ENCODE measurements at places on chromosomes 3 and 15. TPM values are rescaled to one million over a fixed set of nuclear protein-coding genes. Genes with fewer than 3 reads are reported as not detected.

Gene TRIM59
- 1.1 TPM for polyA plus RNA-seq

Gene SLC22A13
- polyA plus RNA-seq = 0.08 TPM

Gene NUP210
- 5.4 TPM for polyA plus RNA-seq

Gene CHST13
- 0.51 TPM for polyA plus RNA-seq

Gene FAM81A
- polyA plus RNA-seq = 1.0 TPM

Gene DNAH1
- 8.3 TPM for polyA plus RNA-seq

Gene OCA2
- 0.71 TPM for polyA plus RNA-seq

DNA sequence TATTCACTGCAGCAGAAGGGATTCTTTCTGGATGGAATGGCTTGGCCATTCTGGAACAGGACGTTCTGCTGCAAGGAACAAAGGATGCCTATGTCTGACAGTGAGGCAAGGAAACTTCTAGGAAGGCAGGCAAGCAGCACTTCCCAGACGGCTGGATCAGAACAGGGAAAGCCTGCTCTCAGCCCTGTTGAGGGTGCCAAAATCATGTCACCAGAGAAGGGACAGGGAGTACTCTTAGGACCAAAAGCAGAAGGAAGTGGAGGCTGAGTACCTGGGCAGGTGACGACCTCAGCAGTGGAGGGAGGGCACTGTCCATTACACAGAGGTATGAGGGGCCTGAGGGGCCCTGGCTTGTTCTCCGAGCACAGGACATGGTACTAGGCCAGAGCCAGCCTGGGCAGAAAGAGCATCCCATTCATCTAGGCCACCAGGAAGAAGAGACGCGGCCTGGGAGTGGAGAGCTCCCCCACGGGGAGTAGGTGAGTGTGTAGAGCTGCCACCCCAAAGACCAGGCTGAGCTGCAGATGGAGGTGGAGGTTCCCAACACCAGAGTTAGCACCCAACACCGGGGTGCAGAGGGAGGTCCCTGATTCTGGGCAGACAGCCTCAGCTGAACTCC, 9.6 kb downstream of the KLF15 start:
- no peak for DNase-seq

DNA sequence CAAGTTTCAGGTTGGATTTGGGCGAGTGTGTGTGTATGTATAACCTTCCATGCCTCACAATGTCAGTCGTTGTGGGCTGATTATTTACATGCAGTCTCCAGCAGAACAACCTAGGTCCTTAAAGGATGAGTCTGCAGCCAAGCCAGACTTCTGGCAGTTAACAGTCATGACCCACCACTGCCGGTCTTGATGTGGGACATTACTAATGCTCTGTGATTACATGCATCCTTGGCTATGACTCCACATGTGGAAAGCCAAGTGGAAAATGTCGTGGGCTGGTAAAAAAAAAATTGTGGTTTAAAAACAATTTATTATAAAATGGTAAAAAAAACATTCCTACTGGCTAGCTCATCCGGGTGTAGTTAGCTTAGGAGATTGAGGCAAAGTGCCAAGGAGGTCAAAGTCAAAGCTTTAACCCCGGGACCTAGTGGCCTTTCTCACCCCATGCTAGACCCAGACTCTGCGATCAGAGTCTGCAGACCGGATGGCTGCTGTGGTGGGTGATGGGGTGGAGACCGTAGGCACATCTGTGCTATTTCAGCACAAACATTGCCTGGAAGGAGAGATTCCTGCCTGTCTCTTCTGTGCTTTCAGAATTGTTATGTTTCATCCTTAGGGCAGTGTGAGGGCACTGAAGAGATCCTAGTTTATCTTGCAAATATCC, 6.8 kb downstream of the RARRES1 start:
- peak; percentile 70 for DNase-seq

- DNase-seq = no peak
Observed at GRCh38 chr15:58779554-58779953, 8.5 kb downstream of the MINDY2 start.

DNA sequence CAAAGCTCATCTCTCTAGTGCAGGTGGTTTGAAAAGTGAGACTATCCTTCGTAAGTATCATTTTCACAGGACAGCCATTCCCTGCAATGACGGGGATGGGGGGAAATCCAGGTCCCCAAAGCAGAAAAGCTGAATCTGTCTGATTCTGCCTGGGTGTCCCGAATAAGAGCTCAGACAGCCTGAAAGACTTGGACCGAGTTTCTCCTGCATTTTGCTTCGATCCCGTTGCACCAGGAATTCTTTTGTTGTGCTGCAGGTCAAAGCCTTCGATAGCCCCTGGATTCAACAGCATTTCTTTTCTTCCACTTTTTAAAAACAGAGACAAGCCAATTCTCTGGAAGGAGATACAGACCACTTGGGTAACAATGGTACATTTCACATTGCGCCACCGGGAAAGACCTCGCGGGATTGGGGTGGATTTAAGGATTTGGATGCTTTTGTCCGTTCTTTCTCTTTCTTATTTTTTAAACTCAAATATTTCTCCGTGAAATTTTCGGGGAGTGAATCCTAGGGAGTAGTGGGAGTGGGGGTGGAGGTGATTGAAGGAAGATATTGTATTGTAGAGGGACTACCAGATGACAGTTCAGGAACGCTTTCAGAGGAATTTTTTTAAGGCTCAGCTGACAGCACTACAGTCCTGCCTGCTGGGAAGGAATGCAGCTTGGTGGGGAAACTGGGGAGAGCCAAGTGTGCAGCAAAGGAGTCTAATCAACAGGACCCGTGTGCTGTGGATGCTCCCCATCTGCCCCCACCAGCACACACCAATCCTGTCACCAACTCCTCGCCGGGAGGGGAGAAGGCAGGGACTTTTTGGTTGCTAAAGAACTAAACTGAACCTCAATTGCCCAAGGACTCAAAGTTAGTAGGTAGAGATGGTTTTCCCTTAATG, 2.6 kb downstream of the SLITRK3 start:
- DNase-seq = peak; percentile 47

DNA sequence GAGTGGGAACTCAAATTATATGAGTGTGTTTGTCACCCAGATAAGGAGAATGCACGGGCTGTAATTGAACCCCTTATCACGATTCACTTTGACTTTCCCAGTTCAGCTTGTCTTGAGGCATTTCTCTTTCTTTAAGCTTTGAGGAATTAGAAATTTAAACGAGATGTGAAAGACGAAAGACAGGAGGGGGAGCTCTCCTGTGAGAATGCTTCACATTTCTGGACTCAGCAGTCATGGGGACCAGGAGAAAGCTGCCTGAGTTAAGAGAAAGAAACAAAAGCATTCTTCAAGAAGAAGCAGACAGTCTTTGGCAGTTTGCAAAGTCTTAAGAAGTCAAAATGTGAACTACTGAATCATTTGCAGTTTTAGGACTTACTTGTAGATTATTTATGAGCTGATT, 205.6 kb downstream of the NECTIN3 start:
- no peak for DNase-seq

DNA sequence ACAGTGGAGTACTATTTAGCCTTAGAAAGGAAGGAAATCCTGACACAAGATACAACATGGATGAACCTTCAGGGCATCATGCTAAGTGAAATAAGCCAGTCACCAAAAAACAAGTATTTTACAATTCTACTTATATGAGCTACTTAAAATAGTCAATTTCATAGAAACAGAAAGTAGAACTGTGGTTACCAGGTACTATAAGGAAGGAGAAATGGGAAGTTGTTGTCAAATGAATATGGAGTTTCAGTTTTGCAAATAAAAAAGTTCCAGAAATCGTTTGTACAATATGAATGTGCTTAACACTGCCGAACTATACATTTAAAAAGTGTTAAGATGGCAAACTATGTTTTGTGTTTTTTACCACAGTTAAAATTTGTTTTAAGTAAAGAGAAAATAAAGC, 26.8 kb downstream of the TRANK1 start:
- DNase-seq = no peak

GRCh38 chr15:77782691-77783090, 150.0 kb upstream of the LINGO1 start:
- no peak for DNase-seq

GRCh38 chr15:74171965-74172541, 1.5 kb upstream of the ISLR start:
- peak; percentile 66 for DNase-seq

DNA sequence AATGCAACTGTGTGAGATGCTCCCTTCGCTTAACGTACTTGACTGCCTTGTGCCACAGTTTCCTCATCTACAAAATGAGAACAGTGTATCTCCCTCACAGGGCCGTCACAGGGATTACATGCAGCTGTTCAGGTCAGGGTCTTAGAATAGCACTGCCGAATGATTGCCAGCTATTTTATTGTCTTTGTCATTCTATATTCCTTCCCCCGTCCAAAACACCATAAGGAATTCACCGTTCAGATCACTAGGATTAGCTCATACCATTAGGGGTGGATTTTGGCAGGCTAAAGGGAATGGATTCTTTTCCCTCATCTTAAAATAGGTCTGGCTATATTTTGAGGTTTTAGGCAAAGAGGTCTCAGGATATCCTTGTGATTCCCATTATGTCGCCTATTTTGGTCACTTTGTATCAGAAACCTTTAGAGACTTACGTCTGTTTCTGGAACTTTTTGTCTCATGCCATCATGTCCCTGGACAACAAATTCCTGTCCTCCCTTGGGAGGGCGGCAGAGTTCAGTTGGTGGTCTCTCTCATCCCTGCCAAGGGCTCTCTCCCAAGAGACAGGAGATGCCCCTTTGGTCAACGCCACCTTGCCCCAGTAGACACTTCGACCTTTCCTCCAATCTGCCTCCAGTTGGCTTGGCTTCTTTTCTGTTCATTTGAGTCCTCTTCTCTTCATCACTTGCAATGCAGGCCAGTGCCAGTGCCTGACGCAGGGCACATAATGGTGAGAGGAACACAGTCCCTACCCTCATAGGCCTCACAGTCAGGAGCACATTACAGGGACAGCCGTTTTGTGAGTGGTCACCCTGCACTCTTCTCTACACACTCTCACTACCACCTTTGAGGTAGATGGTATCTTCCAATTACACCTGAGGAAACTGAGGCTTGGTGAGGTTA, 171.6 kb upstream of the BHLHE40 start:
- DNase-seq = no peak

DNA sequence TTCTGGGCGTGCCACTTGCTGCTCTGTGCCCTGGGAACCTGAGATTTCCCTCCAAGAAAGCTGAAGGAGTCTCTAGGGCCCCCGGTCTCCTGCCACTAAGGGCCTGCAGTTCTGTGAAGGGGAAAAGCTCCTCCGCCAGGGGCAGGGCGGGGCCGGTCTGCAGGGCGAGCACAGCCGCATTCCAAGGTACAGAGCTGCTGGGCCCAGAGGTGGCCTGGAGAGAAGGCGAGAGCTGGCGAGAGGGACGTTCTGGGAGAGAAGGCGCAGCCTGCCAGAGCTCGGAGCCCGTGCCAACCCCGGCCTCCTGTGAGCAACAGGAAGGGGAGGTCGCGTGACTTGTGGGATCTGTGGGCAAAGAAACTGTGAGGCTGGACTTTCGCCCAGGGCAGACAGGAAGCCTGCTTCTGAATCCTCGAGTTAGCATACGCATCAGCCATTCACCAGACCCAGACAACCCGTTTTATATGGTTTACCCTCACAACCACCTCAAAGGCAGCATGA, 500.4 kb downstream of the SHQ1 start:
- peak; percentile 62 for DNase-seq

Data from lung (tissue), 17 donors.